ENCODE measurements at places on chromosomes 13 and 19.
A peak's percentile ranks its signal among the peaks of the same experiment; 100 is the strongest.

DNA sequence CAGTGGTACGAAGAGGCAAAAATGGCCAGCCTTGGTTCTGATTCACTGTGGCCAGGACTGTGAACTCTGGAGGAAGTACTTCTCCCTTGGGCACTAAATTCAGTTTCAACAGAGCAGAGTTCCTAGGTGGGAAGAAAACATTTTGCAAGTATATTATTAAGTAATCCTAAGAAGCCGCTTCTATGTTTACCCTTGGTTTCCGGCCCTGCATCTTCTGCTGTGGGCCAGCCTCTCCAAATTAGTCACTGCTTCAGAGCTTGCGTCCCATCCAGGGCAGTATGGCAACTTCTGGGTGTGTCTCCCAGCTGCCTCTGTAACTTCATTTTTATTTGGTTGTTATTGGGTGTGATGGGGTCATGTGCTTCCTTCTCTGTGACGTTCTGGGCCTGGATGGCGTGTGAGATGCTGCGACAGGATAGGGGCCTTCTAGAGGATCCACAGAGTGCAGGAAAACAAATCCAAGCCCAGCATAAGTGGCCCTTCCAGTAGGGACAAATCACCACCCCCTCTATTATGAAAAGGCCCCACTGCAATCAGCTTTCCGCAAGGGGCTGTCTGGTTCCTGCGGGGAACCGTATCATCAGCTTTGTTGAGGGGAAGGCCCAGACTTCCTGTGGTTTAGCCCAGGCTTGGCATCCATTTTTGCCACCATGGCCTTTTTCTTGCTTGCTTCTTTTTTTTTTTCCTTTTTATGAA, 55.1 kb upstream of the C1QTNF9 start:
- no peak for DNase-seq

- DNase-seq, result no peak
These were observed 13.0 kb downstream of the PROZ start for GRCh38 chr13:113171250-113172125.

DNA sequence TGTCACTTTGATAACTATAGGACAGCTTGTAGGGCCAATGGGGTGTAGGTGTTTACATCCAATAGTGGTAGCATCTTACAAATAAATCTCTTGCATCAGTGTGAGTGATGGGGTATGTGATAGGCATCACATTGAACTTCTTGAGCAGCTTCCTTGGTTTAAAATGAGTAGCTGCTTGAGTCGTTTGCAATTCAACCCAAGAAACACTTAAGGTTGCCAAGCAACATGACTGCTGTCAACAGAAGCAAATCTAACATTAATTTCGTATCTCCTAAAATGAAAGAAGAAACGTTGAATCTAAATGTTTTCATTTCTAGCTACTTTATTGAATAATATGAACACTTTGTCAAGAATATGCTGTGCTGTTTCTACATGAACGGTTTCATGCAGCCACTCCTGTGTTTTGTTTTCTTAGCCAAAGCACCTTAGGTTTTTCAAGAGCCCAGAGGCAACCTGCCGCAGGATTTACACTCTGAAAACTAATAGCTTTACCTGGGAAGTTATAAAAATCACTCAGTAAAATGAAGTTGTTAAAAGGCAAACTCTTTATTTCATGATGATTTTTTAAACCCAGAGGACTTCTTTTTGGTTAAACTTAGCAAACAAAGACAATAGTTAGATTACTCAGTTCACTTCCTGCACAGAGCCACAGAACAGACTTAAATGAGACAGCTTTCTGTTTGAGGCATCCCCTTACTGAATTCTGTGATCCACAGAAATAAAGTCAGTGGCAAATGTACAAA, 305.2 kb downstream of the MTUS2 start:
- peak; percentile 70 for DNase-seq

- DNase-seq, result no peak
These were observed 4.6 kb upstream of the UBL3 start for GRCh38 chr13:29855009-29855408.

- DNase-seq, result no peak
These were observed 121.9 kb upstream of the SOX1 start for GRCh38 chr13:111945086-111945485.

DNA sequence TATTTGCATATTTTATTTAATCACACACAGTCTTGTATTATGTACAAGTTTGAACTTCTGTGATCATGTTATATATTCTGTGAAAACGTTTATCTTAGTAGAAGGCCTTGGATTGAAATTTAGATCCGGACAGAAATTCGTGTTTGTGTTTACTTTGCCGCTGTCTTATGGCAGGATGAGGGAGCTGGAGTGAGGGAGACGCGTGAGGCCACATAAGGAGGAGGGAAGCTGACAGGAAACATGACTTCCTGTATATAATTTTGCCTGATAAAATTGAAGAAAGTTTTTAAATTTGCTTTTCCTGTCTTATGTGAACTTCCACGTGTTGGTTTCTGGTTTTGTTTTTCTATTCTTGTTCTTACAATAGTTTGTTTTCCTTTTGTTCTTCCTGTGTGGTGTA, 200.2 kb downstream of the MTUS2 start:
- DNase-seq, result no peak

DNA sequence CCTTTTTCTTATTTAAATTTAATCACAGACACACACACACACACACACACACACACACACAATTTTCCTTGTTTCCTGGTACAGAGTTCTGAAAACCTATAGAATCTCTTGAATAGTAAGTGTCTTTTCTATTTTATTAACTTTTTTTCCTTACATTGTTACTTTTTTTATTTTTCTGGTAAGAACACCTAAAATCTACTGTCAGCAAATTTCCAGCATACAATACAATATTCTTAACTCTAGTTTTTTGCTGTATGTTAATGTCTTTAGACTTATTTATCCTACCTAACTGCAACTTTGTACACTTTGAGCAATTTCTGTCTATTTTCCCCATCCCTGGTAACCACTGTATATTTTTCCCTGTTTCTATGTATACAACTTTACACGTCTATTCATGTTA, 1179.8 kb downstream of the SLITRK1 start:
- DNase-seq, result no peak

DNA sequence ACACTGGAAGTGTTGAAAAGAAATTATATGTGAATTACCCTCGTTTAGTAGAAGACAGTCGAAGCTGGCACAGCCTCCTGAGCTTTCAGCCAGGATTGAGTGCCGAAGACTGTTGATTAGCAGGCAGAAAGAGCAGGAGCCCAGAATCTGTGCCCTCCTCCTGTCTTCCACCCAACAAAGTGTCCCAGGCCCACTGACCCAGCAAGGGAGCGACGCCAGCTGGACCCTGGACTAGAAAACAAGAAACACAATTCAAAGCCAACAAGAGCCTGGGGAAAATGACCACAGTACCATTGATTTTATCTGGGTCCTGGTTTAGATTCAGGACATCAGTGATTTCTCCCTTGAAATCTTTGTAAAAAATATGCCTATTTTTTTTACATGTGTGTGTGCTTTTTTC, 120.7 kb downstream of the RXFP2 start:
- DNase-seq, result no peak

- no peak for DNase-seq
These were observed 19.1 kb downstream of the ELL start for GRCh38 chr19:18502638-18503294.

DNA sequence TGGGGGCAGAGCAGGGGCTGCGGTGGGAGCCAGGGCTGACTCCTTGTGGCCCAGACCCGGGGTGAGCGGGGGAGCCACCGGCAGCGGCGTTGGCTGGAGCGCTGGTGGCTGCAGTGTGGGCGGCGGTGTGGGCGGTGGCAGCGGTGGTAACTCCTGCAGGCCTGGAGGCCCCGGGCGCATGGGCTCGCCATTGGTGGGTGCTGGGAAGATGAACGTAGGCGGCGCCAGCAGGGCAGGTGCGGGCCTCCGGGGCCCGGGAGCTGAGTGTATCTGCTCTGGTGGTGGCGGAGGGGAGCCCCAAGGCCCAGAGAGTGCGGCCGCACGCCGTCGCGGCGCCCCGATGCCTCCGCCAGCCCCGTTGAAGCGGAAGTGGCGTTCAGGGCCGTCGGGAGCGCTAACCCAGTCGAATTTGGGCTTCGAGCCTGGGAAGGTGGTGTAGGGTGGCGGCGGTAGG, 2.0 kb downstream of the GGN start:
- DNase-seq, result no peak

- no peak for DNase-seq
These were observed 210.3 kb upstream of the PCDH9 start for GRCh38 chr13:67440236-67440975.

DNA sequence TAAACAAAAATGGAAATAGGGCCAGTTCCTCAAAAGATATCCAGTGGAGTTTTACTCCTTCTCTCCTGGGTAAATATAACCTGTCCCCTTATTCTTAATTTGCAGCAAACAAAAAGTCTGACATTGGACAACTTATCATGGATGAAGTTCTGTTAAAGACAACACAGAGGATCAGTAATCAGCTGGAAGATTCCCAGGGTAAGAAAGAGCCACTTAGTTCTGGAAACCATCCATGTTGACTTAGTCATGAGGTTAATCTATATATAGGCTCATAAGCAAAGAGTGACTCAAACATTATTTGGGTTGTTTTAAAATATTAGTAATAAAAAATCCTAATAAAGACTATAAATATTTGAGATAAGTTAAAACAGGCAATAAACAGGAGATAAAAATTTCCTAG, 40.5 kb upstream of the EBPL start:
- no peak for DNase-seq

DNA sequence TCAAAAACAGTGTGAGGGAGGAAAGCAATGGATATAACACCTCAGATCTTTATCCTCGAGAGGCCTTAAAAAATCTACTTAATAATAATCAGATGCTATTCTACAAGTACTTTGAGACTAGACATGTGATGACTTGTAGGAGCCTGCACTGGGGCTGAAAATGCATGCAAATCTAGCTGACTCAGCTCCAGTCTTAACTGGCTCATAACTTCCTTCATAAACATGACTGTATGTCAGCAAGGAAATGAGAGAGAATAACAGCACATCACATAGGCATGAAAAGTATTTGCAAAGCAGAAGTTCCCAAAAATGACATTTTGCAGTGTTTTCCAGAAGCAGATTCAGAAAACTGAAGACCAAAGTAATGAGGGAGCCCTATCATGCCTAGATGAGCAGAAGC, 38.1 kb downstream of the PSG5 start:
- DNase-seq, result no peak

GRCh38 chr13:39955560-39955959, 300.1 kb downstream of the COG6 start:
- DNase-seq, result no peak

DNA sequence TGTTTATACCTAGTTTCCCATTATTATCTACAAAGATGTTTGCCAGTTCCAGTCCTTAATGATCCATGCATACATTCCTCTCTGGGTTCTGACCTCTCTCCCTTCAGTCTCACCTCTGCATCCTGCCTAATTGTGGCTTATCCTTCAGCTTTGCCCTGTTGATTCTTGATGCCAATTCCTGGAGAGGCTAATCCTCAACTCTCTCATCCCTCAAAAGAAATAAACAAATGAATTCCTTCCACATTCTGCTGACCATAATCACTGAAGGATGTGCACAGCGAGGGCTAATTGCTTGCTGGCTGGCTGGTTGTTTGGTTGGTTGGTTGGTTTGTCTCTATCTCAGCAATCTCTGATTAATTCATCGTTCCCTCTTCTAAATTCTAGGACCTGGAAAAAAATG, 113.8 kb downstream of the IRS2 start:
- DNase-seq, result no peak

GRCh38 chr13:106173891-106174610, 361.4 kb downstream of the EFNB2 start:
- DNase-seq, result no peak

DNA sequence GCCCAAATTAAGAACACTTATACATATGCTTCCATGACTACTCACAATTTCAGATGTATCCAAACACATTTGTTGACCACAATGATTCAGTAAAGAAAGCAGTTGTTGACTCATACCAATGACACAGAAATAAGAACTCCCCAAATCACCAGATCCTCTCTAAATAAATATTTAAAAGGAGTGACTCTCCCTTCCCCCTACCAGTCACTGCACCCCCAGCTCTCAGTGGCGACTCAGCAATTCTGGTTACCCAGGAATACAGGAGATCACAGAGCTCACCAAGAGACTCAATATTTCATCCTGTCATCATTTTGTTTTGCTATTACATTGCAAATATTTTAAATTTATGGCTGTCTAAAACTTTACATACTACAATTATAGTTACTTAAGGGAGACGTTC, 131.5 kb downstream of the RGCC start:
- DNase-seq, result peak; percentile 23

DNA sequence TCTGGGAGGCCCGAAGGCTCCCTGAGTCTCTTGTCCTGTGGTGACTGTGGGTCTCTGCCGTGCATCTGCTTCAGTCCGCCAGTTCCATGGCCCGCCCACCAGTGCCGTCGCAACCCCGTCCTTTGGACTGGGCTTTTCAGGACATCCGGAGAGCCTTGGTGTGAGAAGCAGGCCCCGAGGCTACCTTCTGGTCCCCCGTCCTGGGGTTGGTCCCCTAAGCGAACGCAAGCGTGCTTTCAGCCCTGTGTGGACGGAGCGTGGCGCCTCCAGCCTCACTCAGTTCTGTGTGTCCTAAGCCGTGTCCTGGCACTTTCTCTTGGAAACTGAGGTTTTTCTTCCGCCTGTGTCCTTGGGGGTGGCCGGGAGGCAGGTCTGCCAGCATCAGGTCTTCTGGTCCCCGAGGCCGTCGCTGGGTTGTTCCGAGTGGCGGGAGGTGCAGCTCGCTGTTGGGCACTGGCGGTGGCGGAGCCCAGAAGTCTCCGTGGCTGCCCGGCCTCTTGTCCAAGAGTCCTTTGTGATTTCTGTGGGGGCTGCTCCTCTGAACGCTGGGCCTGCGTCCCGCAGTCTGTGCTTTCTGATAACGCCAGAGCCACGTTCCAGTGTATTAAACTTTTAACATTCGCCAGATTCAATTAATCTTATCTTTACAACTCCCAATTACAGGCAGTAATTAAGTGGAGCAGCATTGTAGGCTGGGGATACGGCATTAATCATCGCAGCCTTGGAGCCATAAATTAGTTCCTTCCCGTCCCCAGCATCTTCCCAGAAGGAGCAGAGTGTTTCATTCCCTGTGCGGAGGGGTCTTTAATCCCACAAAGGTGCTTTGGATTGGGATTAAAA, 99.5 kb downstream of the KDM4B start:
- no peak for DNase-seq

DNA sequence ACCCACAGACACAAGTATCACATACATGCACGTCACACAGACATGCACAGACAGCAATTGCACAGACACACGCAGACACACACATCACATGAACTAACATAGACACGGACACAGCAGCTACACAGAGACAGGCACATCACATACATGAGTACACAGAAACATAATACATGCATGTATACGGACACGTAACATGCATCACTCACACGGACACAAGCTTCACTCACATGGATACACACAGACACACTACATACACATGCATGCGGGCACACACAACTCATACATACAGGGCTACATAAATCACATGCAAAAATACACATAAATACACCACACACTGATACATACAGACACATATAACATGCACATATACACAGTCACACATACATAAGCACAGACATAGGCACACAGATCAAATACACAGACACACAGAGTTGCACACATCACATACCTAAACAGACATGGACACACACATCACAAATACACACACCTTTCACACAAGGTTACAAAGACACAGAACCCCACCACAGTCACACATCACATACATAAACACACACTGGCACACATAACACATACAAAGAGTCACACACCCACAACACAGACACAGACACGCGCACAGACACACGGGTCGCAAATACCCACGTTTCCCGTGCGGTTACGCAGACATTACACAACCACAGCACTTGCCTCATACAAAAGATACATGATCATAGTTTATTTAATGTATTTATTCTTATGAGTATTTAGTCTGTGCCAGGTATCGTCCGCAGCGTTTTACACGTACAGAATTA, 1.1 kb upstream of the LMTK3 start:
- DNase-seq, result no peak

- no peak for DNase-seq
These were observed 2655.7 kb upstream of the PCDH20 start for GRCh38 chr13:64071352-64071751.
